Hematopoietic multipotent progenitor cell treated with erythropoietin and hydrocortisone succinate and interleukin-3 and kit ligand, for 6 days (in vitro differentiated cells): ENCODE measurements at places on chromosomes 3 and 15.
A peak's percentile ranks its signal among the peaks of the same experiment; 100 is the strongest.

GRCh38 chr3:154794814-154795445 is 285.2 kb upstream of the MME start:
- no peak for DNase-seq

DNA sequence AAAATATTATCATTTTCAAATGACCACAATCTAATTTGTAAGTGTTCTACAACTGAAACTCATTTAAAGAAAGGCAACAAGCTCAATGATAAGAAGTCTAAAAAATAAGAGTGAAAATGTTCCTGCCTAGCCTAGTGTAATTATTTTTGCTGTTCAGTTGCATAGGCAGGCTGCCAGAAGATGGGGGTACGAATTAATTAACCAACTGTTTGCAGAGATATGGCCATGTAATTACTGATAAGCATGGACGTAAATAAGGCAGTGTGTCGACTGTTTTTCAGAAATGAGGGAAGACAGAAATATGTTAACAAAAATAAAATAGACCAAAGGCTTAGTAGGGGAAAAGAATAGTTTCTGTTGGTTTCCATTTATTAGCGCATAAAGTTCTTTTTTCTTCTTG is 24.7 kb upstream of the SCAANT1 start:
- peak; percentile 92 for DNase-seq

DNA sequence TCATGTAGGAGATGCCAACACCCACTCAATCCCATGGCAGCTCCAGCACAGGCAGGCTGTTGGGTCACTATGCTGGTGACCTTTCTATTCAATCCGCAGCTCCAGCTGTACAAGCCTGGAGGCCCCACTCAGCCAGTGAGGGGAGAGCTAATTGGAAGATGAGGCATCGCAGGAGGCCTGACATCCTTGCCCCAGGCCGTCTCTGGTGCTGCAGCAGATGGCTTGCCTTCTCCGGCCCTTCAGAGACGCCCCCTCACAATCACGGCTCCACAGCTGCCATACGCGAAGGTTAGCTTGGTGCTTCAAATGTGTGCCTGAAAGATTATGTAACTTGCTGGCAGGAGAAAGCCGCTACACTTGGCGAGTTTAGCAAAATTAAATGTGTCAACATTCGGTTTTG is 104.2 kb upstream of the CLSTN2 start:
- DNase-seq: no peak

- DNase-seq: no peak
Measured at GRCh38 chr3:24736701-24737100, 242.1 kb upstream of the THRB start.

- no peak for DNase-seq
Measured at GRCh38 chr3:62636235-62636826, 238.9 kb downstream of the CADPS start.

GRCh38 chr3:158106766-158107471 is 699 bp upstream of the SHOX2 start:
- peak; percentile 27 for DNase-seq

DNA sequence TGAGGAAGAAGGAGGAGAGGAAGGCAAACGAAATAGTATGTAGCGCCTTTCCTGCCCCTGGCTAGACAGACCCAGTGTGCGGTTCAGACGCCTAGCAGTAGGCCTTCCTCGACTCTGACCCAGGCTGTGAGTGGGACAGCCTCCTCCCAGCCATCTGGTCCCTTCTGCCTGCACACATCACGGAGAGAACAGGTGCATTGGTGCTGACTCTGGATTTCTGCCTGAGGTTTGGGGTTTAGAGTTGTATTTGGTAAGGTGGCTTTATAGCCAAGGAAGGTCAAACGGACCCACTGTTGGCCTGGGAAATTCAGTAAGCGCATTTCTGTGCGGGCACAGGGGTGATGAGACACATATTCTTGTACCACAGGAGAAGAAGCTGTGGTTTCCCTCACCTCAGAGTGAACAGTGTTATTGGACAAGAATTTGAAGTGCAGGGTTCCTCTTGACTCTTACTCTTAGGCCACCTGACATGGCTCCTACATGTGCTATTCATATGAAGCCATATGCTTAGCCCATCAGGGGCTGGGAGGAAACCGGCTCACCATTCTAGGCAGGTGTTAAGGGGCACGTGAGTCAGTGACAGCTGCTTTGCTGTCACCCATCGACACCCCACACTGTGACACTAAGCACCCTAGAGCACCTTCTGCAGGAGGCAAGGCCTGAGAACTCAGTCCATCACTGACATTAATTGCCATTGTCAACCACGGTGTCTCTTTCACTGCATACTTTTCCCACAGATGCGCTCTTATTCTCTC is 143.3 kb downstream of the CHDH start:
- DNase-seq: no peak

DNA sequence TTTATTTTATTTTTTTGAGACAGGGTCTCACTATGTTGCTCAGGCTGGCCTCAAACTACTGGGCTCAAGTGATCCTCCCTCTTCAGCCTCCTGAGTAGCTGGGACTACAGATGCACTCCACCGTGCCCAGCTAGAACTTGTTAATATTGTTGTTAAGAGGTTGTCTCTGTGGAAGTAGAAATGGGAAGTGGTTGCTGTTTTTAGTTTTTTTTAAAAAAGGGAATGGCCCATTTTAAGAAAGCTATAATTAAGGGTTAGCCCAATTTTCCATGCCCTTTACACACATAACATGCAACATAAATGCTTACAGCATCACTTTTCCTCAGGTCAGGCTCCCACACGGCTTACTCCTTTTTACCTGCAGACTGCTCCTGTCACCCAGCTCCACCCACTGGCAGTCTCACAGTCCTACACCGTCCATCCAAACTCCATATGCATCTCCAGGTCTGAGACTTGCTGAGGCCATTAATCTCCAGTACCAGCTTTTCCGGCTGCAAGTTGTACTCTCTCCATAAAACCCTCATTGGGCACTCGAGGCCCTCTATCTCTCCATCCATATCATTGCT is 19.8 kb downstream of the MORC1 start:
- peak; percentile 6 for DNase-seq

GRCh38 chr15:76200641-76201105 is 110.6 kb downstream of the ETFA start:
- no peak for DNase-seq

- DNase-seq: peak; percentile 26
Measured at GRCh38 chr15:68984586-68984985, 29.9 kb upstream of the NOX5 start.

DNA sequence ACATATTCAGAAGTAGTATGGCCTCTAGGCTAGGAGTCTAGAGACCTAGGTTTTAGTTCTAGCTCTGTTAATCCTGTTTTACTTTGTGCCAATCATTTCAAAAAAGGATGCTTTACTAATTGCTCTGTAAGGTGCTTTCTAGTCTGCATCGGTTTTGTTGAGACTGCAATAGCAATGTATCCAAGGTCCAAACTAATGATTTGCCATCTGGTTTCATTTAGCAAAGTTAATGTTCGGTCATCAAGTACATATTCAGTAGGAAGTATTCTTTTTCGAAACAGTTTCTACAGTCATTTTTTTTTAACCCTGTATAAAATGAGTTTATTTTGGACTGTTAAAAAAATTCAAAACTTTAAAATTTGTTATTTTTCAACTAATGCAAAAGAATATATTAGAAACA is 2.0 kb upstream of the GALK2 start:
- DNase-seq: no peak

GRCh38 chr3:61369678-61370077 is 118.4 kb upstream of the FHIT start:
- DNase-seq: no peak

DNA sequence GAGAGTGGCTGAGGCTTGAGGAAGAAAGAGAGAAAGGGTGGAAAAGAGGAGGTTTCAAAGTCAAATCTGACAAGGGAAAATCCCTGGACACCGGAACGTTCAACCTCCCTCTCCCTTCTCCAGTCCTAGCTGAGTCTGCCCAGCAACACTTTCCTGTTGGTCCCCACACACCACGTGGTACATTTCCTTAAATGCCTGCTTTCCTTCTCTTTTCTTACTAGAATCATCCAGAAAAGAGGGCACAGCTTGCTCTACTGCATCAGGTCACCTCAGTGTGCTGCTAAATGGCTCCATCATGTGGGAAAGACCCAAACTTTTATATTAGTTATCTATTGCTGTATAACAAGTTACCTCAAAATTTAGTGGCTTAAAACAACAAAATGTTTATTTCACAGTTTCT is 181.2 kb downstream of the NECTIN3 start:
- DNase-seq: no peak

DNA sequence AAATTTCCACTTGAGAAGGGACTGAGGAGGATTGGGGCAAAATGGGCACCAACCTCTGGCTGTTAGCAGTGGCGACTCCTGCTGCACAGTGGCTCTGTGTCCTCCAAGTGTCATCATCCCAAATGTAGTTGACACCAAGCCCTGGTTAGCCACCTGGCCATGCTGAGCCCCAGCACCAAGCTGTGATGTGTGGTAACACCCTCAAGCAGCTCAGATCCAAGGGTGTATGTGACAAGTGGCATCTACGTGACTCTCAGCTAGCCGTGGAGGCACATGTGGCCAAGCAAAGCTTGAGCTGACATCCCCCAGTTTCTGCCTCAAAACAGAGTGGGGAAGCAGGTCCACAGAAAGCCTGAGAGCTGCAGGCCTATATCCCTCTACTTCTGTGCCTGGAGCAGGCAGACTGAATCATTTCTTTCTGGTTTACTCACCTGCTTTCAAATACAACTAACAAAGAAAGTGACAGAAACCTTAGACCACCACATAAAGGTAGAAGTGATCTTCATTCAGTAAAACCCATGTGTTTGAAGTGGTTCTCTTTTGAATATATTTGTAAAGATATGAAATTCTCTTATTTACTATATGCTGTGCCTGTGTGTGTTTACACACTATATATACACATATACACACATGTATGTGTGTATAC is 40.0 kb downstream of the FOXP1 start:
- no peak for DNase-seq

- DNase-seq: no peak
Measured at GRCh38 chr3:172282850-172283249, 165.4 kb downstream of the GHSR start.

- DNase-seq: no peak
Measured at GRCh38 chr15:95324656-95325055, 1005.8 kb upstream of the NR2F2 start.

GRCh38 chr3:177589911-177590381 is 392.7 kb upstream of the TBL1XR1 start:
- DNase-seq: no peak

GRCh38 chr15:90004252-90004651 is 3.1 kb downstream of the ZNF710 start:
- DNase-seq: no peak

GRCh38 chr3:149403443-149403842 is 26.0 kb upstream of the TM4SF1 start:
- DNase-seq: no peak

DNA sequence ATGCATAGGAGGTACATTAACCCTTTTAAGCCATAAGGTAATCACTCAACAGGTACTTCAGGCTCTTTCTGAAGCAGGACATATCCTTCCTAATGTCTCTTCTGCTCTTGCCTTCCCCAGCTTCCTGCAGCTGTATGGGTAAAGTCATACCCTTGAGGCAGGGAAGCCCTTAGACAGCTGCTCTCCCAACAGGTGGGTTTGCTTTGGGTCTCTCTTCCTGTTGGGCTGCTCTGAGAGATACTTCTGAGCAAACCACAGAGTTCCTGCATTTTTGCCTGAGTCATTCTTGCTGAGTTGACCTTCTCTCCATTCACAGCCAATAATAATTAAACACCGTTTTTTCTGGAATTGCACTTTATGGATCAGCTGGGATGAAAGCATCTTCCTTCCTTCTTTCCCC is 2.0 kb upstream of the TRAT1 start:
- DNase-seq: no peak

DNA sequence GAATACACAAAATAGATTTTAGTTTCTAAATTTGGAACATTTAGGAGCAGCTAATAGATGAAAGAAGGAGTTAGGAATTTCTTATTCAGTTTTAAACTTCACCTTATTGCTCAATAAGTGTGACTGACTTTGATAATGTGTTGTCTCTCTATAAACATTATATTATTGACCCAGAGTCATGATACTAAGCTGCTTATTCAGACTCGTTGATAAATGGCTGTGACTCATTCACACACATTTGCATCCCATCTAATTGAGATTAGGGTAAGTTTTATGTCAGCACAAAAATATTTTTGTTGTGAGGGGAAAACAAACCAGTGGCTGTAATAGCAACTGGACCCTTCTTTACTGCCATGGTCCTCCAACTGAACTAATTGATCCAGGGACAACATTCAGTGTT is 137.6 kb downstream of the GOLIM4 start:
- DNase-seq: no peak
